ENCODE measurements at places on chromosomes 13 and 19. TPM values are rescaled to one million over a fixed set of nuclear protein-coding genes. Genes with fewer than 3 reads are reported as not detected.

DNA sequence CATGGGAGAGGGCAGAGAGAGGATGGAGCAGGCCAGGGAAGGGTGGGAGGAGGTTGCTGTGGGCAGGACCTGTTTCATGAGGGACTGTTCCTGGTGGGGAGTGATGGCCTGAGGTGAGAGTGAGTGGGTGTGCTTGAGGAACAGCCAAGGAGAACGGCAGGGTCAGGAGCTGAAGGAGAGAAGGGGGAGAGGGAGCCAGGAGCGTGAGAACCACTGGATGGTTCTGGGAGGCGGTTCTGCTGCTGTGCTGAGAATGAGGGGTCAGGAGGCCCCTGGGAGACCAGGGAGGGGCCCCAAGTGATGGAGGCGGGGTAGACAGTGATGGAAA lies 7.8 kb downstream of the SIN3B start:
- DNase-seq: no peak

DNA sequence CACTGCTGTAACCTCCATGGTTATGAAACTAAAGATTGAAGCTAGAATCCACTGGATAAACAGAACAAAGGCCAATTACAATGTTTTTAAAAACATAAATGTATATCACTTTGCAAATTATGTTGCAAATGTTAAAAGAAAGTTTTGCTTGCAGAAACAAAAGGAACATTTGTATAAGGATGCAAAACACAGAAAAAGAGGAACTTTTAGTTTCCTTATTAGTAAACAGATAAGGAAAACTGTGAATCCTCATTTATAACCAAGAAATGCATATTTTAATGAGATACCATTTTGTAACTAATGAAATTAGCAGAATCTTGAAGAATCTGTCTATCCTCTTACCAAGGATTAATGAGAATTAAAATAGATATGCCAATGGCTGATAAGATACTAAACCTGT lies 32.3 kb downstream of the LPAR6 start:
- DNase-seq: no peak

- DNase-seq: no peak
Observed at GRCh38 chr19:37954421-37954874, 47.4 kb downstream of the SIPA1L3 start.

DNA sequence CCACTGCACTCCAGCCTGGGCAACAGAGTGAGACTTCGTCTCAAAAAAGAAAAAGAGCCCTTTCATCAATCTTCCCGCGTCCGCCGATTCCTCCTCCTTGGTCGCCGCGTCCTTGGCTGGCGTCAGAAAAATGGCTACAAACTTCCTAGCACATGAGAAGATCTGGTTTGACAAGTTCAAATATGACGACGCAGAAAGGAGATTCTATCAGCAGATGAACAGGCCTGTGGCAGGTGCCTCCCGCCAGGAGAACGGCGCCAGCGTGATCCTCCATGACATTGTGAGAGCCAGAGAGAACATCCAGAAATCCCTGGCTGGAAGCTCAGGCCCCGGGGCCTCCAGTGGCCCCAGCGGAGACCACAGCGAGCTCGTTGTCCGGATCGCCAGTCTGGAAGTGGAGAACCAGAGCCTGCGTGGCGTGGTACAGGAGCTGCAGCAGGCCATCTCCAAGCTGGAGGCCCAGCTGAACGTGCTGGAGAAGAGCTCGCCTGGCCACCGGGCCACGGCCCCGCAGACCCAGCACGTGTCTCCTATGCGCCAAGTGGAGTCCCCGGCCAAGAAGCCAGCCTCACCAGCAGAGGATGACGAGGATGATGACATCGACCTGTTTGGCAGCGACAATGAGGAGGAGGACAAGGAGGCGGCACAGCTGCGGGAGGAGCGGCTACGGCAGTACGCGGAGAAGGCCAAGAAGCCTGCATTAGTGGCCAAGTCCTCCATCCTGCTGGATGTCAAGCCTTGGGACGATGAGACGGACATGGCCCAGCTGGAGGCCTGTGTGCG lies 2.1 kb upstream of the MISP3 start:
- DNase-seq: no peak

DNA sequence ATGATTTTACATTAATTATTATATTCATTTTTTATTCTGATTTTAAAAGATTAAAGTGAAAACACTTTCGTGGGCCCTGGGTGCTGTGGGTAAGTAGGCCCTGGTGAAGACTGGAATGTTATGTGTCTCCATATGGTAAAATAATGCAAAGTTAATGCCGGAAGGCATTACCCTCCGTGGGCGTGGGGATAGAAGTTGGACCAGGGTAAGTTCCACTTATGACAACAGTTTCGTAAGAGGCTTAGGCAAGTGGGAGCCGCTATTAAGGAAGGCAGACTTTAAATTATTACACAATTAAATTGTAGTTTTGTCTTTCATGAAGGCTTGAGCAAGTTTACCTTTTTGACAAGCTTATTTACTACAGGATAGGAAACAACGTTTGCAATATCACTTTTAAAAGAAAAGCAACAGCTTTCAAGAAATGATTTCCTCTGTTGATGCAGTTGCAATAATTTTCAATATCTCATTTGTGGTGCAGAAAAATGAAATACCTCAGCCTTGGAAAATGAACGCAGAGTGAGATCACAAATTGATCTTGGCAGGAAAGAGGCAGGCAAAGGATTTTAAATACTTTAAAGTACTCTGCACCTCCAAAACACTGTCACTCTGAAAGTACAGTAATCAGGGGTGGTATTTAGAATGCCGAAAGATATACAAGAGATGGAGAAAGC lies 310.6 kb downstream of the DCT start:
- DNase-seq: no peak

- no peak for DNase-seq
Observed at GRCh38 chr13:98664047-98664446, 87.1 kb upstream of the STK24 start.

GRCh38 chr19:54606891-54607784 lies 13.7 kb downstream of the LILRA1 start:
- no peak for DNase-seq

DNA sequence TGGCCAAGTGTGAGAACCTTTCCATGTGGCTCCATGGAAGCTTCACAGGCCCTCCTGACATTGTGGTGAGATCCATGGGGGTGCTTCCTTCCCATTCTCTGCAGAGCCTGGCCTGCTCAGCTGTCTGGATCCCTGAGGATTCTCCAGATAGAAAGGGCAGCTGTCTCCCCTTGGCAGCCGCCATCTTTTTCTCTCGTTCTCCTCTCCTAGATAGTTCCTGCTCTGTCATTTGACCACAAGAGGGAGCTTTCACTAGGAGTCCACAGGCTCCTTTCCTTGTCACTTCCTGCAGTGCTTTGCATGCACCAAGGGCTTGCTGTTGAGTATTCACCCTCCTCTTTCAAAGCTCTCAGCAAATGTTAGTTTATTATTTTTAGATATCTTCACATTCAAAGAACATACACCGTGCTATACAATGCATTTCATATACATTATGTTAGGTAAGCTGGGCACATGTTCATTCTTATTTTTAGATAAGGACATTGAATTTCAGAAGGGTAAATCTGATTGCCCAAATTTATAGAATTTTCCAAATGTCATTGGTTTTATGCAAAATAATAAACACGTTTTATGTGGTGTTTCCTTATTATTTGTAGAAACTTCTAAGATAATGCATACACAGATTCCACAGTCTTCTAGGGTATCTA lies 133.2 kb downstream of the FRY start:
- peak; percentile 55 for DNase-seq

DNA sequence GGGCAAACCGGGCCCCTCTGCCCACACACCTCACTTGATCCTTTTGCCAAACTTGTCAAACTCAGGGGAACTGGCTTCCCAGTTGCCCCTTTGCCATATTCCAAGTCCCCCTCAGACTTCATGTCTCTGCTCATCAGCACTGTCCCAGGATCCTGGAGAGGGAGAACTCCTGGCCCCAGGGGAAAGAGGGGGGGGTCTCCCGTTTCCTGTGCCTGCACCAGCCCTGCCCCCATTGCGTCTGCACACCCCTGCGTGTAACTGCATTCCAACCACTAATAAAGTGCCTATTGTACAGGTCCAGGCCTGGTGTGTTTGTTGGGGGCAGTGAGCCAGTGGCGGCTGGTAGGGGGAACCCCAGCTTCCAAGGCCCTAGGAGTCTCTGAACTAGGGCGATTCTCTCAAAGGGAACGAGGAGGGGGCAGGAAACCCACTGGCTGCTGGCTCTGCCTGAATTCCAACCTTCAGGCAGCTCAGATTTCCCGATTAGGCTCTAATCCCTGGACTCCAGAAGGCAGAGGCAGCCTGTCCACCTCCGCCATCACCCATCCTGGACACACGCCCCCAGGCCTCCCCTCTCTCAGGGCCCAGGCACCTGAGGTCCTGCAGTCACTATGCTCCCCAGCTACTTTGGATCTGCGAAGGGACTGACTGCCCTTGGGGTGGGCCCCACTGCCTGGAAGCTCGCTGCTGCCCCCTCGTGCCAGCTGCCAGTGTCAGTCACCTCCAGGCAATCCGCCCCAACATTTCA lies 9.7 kb upstream of the ILF3 start:
- peak; percentile 80 for DNase-seq

DNA sequence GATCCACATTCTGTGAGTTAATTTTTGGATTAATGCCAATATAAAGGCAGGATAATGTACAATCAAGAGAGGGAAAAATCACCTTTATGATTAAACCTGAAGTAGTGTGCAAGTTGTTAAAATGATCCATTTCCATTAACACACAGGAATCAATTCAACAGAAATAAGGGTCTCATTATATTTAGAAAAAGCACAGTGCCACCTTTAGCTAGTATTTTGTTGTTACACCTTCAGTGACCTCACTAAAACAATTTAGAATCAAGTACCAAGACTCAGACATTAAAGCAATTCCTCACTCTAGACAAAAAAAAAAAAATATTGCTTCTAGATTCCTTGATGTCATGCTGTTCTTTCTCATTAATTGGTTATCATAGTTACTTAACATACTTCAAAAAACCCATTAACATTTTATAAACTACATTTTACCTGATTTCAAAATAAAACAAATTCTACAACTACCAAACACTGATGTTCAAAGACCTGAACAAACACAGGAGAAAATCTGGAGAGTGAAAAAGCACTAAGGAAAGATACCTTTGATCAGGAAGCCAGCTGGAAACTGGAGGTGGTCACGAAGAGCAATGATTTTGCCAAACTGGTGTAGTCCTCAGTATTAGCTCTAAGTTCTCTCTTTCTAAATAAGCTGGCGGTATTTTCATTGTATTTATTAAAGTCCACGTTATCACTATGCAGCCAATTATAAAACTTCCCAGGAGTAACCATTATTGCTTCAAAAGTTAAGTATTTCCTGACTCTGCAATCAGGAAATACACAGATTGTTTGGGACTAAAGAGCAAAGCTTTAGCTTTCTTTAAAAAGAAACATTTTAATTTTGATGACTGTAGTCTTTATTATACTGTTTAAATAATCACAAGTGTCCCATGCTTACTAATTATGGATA lies 115.3 kb downstream of the TBC1D4 start:
- peak; percentile 28 for DNase-seq

DNA sequence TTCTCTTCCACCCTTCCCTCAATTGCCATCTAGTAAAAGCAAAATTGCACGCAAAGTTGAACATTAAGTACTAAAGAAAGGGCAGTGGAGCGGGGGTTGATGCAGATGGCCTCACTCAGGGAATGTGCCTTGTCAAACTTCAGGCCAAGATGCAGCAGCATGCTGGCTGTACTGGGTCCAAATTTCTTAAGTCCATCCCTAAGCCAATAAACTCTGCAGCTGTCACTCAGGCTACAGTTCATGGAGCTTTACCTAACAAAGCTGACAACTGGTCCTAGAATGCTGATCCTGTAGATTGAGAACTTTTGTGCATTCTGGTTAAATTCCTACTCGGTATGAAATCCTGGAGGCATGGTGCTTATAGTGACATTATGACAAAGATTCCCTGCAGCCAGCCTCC lies 88.4 kb downstream of the FOXO1 start:
- DNase-seq: no peak

DNA sequence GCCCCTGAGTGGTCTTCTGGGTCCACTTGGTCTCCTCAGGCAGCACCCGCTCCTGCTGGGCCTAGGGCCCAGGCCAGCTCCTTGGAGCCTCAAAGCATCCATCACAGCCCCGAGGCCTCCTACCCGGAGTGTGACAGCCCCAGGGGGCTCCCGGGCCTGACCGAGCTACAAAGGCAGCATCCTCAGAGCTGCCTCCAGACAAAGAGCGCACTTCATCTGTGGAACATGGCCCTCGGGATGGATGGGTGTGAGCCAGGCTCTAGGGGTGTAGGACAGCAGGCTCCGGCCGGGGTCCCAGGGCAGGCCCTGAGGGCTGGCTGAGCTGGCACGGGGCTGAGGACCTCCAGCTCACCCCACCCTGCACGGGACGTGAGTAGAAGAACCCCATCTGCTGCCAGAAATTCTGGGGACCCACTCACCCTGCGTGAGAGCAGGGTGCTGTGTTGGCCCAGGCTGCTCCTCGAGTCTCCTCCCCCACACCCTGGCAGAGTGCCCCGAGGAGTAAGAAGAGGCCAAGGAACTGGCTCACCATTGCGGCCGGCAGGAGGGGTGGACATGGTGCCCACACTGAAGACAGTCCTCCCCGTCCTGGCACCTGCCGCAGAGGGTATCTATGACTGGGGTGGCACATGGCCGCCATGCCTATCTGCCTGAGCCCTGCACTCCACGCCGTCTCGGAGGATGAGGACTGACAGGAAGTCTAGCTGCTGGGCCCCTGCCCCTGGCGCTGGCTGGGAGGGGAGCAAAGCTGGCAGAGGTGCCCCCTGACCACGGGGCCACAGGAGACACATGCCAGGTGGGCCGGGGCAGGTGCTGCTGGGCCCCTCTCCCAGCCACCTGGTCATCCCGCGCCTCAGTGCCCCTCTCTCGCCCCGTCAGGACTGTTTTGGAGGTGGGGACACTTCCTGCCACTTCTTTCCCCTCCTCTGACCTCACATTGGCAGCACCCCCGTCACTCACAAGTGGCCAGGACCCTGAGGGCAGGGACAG lies 22.3 kb downstream of the CEBPG start:
- DNase-seq: no peak

GRCh38 chr19:54600212-54600611 lies 6.8 kb downstream of the LILRA1 start:
- no peak for DNase-seq

- no peak for DNase-seq
Observed at GRCh38 chr13:84648069-84648640, 765.9 kb upstream of the SLITRK1 start.

DNA sequence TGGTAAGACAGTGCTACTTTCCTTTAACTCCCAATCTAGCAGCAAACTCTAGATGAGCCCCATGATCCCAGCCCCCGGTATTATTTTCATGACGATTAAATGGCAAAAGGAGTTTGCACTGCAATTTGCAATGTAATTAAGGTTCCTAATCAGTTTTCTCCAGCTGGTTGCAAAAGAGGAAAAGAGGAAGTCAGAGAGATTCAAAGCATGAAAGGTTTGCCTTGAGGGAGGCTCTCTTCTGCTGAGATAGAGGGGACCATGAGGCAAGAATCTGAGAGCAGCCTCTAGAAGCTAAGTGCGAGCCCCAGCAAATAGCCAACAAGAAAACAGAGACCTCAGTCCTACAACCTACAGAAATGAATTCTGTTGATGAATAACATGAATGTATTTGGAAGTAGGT lies 527.1 kb downstream of the UQCRFS1 start:
- DNase-seq: no peak

GRCh38 chr13:41960211-41960636 lies 685 bp downstream of the VWA8 start:
- DNase-seq: no peak

GRCh38 chr13:35465371-35465770 lies 11.1 kb downstream of the MAB21L1 start:
- DNase-seq: no peak

The PAK4 gene
- total RNA-seq: 6.1 TPM

The USHBP1 gene
- 20.9 TPM for total RNA-seq

The ZNF66 gene
- total RNA-seq: 2.2 TPM

The NANOS3 gene
- total RNA-seq: not detected

The NUMBL gene
- 6.8 TPM for total RNA-seq

The C19orf67 gene
- total RNA-seq: not detected

The ZNF556 gene
- total RNA-seq: not detected

The SLC1A6 gene
- total RNA-seq: not detected

The KLK15 gene
- not detected for total RNA-seq

The METTL21C gene
- not detected for total RNA-seq

The PRR19 gene
- 0.13 TPM for total RNA-seq

Data from dermis microvascular lymphatic vessel endothelial cell (primary cell).